ENCODE measurements at places on chromosomes 2 and 18.

GRCh38 chr2:26635401-26635800 lies 5.8 kb downstream of the CIB4 start:
- DNase-seq = no peak

DNA sequence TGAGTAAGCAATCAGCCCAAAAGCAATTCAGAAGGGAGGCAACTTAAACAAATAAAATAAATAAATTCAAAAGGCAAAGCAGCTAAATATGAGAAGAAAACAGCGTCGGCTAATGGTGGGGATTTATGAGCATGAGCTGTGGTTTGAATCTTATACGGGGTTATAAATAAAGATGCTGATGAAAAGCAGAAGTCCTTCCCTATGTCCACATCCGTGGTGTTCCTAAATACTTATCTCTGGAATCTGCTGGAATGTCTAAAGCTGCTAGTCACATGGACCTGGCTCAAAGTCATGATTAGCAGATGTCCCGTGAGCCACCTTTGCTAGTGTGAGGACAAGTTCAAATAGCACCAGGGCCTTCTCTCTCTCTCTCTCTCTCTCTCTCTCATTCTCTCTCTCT lies 33.8 kb downstream of the SMIM21 start:
- DNase-seq = no peak

GRCh38 chr18:48659188-48660009 lies 120.6 kb downstream of the CTIF start:
- no peak for DNase-seq

GRCh38 chr2:159817283-159817682 lies 19.3 kb upstream of the CD302 start:
- DNase-seq = no peak

GRCh38 chr2:236969767-236970655 lies 115.7 kb upstream of the COPS8 start:
- no peak for DNase-seq

- DNase-seq = peak; percentile 61
These were observed 107.1 kb upstream of the TTN start for GRCh38 chr2:178914259-178914849.

GRCh38 chr2:120405759-120406099 lies 59.8 kb downstream of the INHBB start:
- DNase-seq = no peak

Data from GM10248 (cell line).